Stimulated activated CD8-positive, alpha-beta memory T cell treated with anti-CD3 and anti-CD28 coated beads, Interleukin-15, amount 100 ng/mL, for 48 hours (primary cell): ENCODE measurements at places on chromosomes 11 and 22.

DNA sequence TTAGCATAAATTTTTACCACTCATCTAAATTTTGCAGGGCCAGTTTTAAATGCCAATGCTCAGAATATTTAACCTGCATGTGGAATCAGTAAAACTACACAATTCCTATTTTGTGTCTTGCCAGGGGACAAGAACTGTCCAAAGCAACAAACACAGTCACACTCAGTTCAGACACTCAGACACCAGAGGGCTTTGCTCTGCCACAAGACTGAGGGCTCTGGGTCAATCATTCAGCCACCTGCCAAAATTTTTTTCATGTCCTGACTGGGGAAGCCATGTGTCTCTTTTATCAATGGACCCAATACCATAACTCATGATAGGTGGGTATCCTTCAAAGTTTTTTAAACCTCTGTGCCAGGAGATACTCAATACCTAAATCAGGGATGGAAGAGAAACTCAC is 304.0 kb upstream of the ANO3 start:
- no peak for DNase-seq

- DNase-seq = no peak
These were observed 188.5 kb upstream of the ISX start for GRCh38 chr22:34877506-34877905.

DNA sequence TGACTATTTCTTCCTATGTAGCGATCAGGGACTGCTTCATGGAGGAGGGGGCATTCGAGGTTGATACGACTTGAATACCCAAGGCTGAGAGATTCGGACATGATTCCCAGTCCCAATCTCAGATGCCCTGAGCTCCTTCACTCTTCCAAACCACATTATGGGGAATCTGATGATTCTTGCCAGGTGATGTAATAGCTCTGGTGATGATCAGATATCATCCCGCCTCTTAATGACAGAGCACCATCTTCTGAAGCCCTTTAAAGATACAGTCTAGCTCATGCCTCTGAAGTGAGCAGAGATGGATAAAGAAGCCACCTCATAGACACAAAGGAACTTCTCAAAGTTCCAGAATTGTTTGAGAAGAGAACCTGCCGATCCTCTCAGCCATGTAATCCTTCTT is 8.9 kb upstream of the CLMP start:
- DNase-seq = no peak

DNA sequence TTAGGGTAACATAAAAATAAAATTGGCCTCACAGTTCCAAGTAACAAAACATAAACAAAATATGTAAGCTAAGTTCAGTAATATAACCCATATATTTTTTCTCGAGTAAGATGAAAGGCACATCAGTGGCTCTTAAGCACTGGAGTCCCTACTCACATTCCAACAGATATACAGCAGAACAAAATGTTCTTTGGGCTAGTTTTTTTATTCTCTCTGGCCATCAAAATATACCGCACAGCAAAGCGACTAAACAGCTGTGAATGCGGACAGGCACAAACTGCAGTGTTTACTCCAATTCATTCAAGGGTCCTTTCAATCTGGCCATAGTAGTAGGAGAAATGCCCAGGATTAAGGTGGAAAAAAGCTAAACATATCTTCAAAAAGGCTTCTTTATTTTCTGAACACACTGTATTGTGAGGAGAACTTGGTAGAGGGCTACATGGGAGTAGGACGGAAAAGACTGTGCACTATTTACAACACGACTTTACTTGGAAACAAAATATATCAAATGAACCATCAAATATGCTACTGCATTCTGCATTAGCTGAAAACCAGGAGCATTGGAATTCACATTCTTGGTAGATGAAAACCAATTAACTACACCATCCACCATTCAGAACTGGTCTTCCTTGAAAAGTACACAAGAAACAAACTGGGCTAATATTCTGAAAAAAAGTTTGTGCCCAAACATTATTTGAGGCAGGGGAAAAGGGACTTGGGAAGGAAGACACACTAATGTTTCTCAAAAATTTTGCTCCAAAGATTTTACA is 4.4 kb downstream of the CDON start:
- DNase-seq = no peak

DNA sequence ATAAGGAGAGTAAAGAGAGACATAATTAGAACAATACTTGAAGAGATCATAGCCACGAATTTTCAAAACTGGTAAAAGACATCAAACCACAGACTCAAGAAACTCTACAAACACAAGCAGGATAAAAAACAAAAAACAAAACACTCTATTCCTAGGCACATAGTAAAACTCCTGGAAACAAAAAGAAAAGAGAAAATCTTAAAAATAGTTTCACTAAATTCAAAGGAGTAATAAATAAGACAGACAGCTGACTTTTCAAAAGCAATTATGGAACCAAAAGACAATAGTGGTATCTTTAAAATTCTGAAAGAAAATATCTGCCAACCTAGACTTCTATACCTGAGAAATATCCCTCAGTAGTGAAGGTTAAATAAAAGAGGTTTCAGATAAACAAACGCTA is 9.2 kb upstream of the NARS2 start:
- DNase-seq = no peak

GRCh38 chr22:24384131-24384530 is 43.3 kb upstream of the ADORA2A start:
- no peak for DNase-seq

GRCh38 chr22:33931406-33931805 is 11.1 kb upstream of the LARGE1 start:
- DNase-seq = no peak

DNA sequence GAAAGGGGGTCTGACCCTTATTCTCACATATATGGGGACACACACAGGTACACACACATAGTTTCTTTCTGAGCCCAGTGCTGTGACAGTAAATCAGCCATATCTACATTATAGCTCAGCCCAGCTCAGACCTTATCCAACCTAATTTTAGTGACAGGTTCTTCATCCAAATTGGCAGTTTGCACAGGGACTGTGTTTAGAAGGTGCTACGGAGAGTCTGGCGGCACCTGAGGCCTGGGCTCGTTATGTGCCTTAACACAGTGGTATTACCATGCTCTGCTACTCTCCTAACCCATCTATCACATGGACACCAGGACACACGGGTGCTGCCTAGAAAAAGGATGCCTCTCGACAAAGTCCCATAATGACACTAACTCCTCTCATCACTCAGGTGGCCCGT is 109.3 kb downstream of the GALNT18 start:
- DNase-seq = no peak

GRCh38 chr22:25780673-25781072 is 38.7 kb downstream of the MYO18B start:
- DNase-seq = no peak

- peak; percentile 52 for DNase-seq
These were observed 2.4 kb downstream of the C11orf96 start for GRCh38 chr11:43944761-43945311.
